ENCODE measurements at places on chromosomes 1 and 21.

DNA sequence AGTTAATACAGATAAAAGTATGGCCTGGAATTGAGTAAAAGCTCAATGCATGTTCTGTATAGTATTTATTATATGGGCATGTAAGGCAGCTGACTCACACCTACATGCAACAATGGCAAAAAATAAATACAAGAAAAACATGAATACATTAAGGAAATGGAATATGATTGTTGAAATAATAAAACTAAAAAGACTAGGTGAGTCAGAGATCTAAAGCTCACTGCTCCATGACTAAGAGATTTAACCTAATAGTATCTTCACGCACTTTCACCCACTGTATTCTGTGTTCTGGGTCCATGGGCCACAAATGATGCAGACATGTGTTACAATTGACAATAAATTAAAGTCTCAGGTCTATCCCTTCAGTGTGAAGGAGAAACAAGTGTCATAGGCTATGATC lies 607.0 kb downstream of the AGBL4 start:
- DNase-seq, result no peak

DNA sequence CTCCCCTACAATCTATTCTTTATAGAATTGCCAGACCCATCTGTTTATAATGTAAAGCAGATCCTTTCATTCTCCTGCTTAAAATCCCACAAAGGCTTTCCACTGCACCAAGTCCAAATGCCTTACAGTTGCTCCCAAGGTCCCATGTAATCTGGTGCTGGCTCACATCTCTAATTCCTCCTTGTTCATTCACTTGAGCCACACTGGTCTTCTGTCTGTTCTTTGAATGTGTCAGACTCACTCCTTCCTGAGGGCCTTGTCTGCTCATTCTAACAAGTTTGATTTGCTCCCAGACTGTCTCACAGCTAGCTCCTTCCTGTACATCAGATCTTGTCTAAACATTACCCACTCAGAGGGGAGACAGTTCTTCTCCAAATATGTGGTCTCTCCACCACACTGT lies 38.9 kb downstream of the ALG14 start:
- no peak for DNase-seq

DNA sequence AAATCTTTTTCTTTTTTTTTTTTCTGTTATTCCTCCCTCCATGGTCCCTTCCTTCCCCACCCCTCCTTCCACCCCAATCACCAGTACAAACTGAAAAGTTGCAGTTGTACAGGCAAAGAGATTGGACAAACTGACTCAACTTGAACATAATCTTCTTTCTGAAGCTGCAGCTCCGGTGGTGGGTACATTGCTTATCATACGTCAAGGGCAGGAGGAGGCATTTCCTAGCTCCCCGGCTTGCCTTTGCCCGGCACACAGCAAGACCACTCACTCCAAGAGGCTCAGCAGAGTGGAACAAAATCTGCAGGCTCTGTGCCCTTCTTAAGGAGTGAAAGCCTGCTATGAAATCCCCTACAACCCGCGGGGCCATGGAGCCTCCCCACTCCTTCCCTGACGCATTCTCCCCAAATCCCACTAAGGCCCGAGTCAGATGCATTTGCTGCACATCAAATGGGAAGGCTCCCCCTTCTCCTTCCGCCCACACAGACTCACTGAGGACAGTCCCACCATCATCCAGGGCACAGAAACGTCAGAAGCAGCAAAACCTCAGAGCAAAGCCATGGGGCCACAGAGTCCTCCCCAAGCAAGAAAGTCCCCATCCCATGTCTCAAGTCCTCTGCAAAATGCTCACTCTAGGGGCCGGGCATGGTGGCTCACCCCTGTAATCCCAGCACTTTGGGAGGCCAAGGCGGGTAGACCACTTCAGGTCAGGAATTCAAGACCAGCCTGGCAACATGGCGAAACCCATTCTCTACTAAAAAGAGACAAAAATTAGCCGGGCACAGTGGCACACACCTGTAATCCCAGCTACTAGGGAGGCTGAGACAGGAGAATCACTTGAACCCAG lies 45.9 kb downstream of the SYF2 start:
- no peak for DNase-seq

- no peak for DNase-seq
These were observed 249.0 kb downstream of the PDE4B start for GRCh38 chr1:66041654-66042053.

DNA sequence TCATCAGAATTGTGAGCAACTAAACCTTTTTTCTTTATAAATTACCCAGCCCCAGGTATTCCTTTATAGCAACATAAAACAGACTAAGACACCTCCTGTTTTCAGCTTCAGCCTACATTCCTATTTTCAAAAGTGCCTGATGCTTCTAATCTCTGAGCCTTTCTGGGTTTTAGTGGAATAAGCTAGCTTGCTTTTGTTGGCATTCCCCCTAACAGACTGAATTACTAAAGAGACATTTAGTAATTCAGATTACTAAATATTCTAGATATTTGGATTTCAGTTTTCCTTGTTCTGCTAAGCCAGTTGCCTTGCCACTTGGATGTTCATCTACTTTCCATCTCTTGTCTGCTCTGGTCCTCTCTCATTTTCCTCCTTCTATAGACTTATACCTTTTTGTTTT lies 10.5 kb upstream of the GNG12 start:
- DNase-seq, result no peak

GRCh38 chr1:52404975-52405338 lies 555 bp downstream of the PRPF38A start:
- no peak for DNase-seq

GRCh38 chr1:113048064-113048463 lies 24.9 kb upstream of the LRIG2 start:
- no peak for DNase-seq

- DNase-seq, result no peak
These were observed 136.2 kb downstream of the ZBTB18 start for GRCh38 chr1:244187310-244187709.

- no peak for DNase-seq
These were observed 22.9 kb downstream of the HYI start for GRCh38 chr1:43430831-43431230.

GRCh38 chr1:39085174-39085573 lies 59.0 kb downstream of the NDUFS5 start:
- no peak for DNase-seq

- no peak for DNase-seq
These were observed 70.2 kb downstream of the TRIM11 start for GRCh38 chr1:228336308-228337030.

DNA sequence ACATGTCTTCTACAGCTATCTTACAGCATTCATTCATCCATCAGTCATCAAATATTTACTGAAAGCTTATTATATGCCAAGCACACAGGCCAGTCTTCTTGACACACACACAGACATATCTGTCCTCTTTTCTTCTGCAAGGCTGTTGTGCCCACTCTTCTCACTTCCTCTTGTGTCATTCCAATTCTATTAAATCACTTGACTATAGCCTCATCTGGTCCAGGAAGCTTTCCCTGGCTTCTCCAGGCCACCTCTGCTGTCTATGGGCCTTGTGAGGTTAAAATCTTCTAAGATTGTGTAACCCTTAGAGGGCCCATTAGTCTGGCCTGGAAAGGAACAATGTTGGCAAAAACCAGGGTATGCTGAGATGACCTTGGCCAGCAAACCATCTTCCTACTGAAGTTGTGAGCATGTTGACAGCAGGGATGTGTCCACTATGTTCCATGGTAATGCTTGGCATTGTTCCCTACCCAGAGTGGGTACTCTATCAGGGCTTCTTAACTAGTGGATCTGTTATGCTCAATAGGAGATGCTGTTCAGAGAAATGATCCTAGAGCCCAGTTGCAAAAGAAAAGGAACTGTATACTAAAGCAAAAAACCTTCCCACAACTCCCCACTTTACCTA lies 5.3 kb downstream of the TRAF3IP3 start:
- DNase-seq, result no peak

DNA sequence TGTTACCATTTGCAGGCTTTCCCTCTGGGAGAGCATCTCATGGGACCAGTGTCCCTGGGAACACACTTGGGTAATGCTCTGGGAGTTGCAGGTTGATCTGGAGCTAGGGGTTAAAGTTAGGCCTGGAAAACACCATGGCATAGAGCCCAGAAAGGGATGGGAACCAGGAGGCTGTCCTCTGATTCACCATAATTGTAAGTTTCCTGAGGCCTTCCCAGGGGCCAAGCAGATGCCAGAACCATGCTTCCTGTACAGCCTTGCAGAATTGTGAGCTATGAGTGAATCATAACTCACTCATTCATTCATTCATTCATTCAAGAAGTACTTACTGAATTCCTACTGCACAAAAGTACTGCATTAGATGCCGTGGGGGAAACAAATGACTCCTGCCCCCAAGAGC lies 50.0 kb downstream of the LACTBL1 start:
- DNase-seq, result no peak

- no peak for DNase-seq
These were observed 6.5 kb upstream of the DR1 start for GRCh38 chr1:93339171-93339697.

DNA sequence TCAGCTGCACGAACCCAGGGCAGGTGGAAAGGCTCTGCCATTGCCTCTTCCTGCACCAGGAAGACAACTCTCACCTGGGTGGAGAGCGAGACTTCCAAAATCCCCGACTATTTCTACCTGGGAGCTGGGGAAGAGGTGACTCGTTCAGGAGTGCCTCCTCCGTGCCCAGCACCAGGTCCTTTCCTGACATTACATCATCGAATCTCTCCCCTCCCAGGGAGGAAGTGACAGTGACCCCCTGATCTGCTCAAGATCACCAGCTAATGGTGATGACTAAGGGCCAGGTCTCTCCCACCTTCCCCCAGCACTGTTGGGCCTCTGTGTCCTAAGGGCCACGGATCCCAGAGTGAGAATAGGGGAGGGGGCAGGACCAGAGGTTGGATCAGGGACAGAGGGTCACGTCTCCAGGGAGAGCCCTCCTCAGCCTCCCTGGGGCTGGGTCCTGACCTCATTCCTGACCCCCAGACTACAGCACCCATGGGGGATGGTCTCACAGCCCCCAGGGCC lies 6.8 kb downstream of the MEGF6 start:
- no peak for DNase-seq

GRCh38 chr1:236269439-236269838 lies 12.3 kb downstream of the ERO1B start:
- no peak for DNase-seq

DNA sequence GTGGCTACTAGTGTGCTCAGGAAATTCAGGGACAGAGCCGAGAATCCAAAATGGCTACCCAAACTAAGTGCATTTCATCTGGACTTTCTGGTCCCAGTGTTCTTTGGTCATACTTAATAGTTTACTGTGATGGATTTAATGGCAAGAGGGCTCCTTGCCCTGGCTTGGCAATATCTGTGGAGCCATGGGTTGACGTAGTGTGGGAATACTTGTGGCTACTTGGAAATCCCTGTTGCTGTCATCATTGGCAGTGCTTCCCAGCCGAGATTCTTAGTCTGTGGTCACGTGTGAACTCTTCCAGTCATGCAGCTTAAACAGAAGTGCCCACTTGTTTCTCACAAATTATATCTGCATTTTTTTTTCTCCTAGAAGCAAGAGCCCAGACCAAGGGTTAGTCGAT lies 198.9 kb downstream of the HS2ST1 start:
- no peak for DNase-seq

DNA sequence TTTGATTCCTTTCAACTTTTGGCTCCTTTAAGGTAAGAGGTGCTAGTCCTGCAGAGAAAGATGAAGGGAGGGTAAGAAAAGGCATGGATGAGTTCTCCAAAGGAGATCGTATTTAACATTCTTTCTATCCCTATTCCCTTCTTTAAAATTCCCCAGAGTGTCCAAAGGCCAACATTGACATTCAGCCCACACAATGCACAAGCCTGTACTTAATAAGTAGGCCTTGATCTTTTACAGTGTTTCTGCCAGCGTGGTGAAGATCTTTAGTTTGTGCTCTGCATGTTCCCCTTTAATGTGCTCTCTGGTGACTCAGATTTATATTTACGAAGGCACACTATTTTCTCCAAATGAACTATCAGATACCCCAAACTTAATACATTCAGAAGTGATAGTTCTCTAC lies 582.5 kb upstream of the RGS18 start:
- DNase-seq, result no peak
